ENCODE measurements at places on chromosomes 4 and X.

- DNase-seq: no peak
Observed at GRCh38 chr4:95833711-95834194, 6.1 kb upstream of the PDHA2 start.

GRCh38 chr4:66130042-66130441 lies 459.8 kb upstream of the EPHA5 start:
- DNase-seq: no peak

DNA sequence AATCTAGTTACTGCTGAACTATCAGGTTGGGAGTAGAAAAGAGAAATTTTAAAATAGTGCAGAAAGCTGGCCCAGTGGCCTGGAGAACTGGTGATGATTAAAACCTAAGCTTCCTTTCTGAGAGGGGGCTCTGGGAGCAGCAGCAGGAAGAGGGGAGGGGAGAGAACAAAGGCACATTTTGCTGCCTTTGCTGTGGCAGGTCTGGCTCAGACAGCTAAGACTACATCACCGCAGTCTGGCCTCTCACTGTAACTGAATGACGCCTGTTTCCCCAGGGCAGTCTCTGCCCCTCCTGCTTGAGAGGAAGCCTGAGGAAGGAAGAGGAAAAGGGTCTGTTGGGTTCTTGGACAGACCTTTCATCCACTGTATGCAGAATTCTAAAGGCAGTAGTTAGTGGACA lies 148.5 kb downstream of the FRAS1 start:
- no peak for DNase-seq

GRCh38 chr4:67054896-67055295 lies 490.4 kb downstream of the CENPC start:
- no peak for DNase-seq

DNA sequence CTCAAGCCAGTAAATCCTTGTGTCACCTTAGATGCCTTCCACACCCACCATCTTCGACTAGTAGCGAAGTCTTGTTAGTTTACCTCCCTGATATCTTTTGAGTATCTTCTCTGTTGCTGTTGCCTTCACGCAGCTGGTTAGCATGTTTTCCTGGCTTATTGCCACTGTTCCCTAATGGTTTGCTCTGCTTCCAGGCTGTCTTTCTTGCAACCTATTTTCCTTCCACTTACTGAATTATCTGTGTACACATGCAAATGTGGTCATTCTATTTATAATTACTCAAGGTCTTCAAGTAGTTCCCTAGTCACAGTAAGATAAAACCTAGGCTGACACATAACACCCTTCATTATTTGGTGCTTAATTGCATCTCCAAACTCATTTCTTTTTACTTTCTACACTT lies 89.5 kb downstream of the UGT8 start:
- no peak for DNase-seq

- no peak for DNase-seq
Observed at GRCh38 chr4:102501447-102501696, 213 bp downstream of the NFKB1 start.

DNA sequence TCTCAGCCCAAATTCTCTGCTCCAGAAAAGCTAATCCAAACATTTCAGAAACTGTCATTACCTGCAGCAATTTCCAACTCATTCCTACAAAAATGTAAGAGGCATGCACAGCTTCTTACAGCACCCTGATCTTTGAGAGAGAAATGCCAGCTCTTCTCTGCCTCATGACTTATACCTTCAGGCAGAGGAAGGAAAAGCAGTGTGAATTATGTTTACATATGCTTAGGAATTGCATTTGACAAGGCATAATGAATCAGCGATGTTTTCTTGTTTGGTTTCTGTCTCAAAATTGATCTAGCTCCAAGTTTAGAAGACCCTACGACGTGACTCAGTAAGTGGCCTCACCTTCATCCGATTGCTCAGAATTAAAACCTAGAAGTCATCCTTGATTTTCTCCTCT lies 21.8 kb upstream of the AGA start:
- DNase-seq: no peak

DNA sequence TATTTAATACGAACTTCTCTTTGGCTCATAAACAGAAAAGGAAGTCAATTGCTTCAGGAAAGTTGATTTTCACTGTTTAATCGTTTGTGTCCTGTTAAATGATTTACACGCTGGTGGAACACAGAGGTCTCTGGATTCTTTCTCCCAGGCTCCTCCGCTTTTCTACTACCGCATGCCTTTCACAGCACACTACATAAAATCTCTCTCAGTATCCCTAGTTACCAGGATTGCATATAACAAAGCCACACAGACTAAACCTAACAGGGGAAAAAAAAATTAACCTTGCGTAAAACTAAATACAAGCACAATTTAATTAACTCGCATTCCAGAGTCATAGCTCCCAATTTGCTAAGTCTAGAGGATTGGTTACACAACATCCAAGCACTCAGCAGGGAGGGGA lies 133.9 kb downstream of the CORIN start:
- no peak for DNase-seq

DNA sequence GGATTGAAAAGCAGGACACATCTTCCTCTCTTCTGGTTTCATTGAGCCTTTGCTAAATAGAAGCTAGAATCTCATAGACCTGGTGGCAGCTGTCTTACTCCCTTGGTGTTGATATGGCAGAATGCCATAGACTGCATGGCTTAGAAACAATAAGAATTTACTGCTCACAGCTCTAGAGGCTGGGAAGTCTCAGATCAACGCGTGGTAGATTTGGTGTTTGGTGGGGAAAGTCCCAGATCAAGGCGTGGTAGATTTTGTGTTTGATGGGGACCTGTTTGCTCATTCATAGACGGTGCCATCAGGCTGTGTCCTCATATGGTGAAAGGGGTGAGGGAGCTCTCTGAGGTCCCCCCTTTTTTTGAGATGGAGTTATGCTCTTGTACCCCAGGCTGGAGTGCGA lies 57.6 kb upstream of the PPP2R3B start:
- no peak for DNase-seq

- no peak for DNase-seq
Observed at GRCh38 chrX:68599256-68600152, 48.0 kb upstream of the STARD8 start.

DNA sequence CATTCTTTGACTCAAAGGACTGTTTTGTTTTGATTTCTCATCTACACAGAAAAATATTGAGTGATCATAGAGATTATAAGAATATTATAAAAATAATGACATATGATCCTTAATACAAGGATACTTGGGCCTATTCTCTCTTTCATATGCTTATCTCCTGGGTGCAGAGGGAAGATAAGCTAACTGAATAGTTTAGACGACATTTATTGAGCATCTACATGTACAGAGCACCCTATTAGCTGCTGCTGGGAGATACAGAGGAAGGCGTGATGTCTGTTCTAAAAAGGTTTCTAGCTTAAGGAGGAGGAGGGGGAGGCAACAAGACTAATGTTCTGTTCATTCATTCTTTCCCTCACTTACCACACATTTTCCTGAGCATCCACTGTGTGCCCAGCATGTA lies 106.8 kb downstream of the HDAC8 start:
- no peak for DNase-seq

DNA sequence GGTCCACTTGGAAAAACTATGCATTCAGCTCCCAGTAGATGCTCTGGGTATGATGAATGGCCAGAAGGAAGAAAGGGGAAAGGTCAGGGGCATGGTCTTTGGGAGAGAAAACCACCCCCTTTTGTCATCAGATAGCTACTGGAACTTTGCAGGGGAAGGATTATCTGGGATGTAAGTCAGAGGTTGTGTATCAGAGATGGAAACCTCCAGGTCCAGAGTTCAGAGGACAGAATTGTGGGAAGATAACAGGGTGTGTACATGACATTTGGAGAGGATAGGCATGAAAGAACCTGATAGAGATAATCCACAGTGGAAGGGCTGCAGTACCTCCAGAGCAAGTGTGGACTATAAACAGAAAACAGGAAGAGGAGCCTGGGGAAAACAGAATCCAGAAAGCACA lies 262.7 kb downstream of the SPRY1 start:
- DNase-seq: no peak

- DNase-seq: peak; percentile 7
Observed at GRCh38 chr4:8319061-8319460, 49.5 kb downstream of the HTRA3 start.

DNA sequence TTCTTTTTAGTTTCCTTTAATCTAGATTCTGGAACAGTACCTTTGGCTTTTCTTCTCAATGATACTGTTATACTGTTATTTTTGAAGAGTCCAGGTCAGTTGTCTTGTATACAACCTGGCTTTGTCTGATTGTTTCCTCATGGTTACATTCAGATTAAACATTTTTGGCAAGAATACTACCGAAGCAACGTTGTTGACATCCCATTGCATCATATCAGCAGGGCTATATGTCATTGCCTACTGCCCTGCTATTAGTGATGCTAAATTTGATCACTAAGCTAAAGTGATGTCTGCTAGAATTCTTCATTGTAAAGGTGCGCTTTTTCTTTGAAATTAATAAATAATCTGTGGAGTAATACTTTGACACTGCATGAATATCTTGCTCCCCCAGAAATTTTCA lies 5.8 kb upstream of the ATP1B4 start:
- DNase-seq: no peak

GRCh38 chrX:19707246-19707871 lies 180.0 kb downstream of the SH3KBP1 start:
- no peak for DNase-seq

DNA sequence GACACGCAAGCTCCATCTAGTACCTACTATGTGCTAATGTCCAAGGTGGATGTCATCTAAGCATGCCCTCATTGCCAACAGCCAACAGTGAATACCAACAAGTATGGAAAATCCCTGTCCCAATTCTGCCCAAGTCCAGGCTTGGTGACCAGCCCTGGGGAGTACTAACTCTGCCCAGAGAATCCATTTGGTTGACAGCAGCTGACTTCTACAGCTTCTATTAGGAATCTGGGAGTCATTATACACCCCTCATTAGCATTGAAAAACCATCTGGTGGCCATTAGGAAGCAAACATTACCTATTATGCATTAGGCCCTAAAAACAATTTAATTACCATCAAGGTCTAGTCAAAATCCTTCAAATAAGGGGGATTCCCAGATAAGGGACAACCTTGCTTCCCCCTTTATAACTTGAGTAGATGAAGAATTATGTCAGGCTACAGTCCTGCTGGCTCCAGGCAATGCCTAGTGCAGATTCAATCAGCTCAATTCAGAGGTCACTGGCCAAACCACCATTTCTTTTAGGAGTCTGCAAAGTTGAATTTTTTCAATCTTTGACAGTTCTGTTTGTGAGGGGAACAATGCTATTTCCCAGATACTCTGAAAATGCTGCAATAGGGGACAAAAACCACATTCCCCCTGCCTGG lies 228.0 kb upstream of the LDB2 start:
- no peak for DNase-seq

DNA sequence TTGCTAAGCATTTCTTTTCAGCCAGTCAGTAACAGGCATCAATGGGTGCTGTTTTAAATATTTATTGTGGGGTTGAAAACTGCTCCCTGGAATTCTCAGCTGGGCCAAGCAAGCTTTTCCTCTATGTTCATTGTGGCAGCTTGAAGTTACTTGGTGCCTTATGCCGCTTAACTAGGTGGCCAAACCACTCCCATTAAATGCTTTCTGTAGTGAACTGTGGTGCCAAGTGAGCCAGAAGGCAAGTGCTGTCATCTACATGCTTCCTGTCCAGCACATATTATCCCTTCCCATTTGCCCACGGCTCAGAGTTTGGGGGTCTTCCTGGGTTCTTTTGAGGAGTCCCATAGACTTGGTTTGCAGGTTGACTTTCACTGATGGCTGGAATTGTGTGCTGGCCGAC lies 64.8 kb downstream of the TAB3 start:
- DNase-seq: no peak

DNA sequence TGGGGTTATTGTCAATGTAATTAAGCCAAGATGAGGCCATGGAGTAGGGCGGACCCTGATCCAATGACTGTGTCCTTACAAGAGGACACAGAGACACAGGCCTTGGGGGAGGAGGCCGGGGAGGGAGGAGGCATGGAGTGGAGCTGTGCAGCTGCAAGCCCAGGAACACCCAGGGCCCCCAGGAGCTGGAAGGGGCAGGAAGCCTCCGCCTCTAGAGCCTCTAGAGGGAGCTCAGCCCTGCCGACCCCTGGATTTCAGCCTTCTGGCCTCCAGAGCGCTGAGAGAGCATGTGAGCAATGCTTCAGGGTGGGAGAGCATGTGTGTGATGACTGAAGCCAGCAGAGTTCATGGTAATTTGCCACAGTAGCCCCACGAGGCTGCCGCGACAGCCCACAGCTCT lies 234.6 kb downstream of the AFAP1 start:
- no peak for DNase-seq

GRCh38 chr4:16293210-16293838 lies 67.1 kb upstream of the TAPT1 start:
- DNase-seq: no peak

- no peak for DNase-seq
Observed at GRCh38 chr4:140944199-140944515, 188.0 kb upstream of the TBC1D9 start.

DNA sequence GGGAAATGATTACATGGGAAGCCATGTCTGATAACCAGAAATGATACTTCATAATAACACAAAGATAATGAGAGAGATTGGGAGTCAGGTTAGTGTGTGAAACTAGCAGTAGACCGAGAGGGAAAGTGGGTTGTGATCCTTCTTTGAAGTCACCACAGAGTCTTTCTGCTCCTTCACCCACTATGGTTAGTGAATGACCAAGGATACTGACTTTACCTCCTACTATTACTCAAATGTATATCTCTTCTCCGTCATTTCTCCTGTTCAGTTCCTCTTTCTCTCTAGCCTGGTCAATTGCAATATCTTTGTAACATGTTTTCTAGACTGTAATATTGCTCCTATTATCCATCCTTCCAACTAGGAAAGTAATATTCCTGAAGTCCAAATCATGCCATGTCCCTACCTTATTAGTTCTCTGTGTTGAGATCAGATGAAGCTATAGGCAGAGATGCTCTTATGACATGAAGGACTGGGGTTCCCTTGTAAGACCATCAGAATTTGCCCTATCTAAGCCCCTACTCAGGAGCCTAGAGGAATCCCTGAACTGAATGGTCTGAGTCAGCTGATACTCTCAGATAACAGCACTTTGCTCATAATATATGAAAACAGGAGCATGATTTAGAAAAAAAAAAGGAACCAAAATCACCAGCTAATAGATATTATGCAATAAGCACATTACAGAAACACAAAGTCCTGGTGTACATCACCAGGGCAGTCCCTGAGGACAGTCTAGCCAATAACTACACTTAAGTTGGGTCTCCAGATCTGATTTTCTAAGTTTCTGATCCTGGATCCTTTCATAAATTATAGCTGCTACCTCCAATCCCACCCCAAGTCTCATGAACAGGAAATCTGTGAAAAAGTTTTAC lies 81.2 kb downstream of the SHROOM3 start:
- no peak for DNase-seq

DNA sequence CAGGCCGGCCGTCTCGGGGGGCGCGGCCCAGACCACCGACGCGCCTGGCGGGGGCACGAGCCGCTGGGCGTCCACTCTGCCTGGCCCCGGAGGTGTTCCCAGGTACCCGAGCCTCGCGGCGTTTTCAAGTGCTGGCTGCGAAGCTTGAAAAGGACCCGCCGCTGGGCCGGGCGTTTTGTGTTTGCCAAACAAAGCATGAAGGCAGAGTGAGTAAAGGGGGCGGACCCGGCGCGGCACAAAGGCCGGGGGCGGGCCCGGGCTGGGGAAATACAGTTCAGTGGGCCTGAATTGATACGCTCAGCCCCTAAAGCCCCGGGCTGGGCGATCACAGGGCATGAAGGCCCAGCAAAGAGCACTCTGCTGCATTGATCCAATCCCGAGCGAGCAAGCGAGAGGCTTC lies 65.4 kb downstream of the SOX3 start:
- no peak for DNase-seq

GRCh38 chrX:17266136-17266535 lies 108.9 kb upstream of the NHS start:
- DNase-seq: no peak
